ENCODE measurements at places on chromosomes 3 and 15.

DNA sequence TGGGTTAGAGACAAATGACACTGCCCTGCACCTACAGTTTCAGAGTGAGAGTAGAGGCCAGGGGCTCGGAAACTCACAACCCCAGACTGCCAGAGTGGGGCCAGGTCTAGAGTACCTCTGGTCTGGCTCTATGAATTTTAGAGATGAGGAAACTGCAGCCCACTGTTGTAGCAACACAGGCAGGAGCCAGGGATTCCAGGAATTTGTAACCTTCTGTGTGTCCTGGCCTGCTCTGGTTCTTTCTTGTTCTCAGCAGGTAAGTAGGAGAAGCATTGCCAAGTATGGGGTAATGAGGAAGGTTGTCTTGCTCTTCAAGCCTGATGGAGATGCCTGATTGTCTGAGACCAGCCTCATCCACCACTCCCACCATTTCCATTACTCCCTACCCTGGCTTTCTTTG is 221.8 kb downstream of the UACA start:
- no peak for DNase-seq

GRCh38 chr3:120418866-120419490 is 31.8 kb downstream of the FSTL1 start:
- peak; percentile 20 for DNase-seq

GRCh38 chr3:107377151-107377550 is at the start of gene CCDC54:
CCDC54 (plus strand) TSS chr3:107377439; CDS start chr3:107377588, 149 bp downstream.
- DNase-seq, result no peak

DNA sequence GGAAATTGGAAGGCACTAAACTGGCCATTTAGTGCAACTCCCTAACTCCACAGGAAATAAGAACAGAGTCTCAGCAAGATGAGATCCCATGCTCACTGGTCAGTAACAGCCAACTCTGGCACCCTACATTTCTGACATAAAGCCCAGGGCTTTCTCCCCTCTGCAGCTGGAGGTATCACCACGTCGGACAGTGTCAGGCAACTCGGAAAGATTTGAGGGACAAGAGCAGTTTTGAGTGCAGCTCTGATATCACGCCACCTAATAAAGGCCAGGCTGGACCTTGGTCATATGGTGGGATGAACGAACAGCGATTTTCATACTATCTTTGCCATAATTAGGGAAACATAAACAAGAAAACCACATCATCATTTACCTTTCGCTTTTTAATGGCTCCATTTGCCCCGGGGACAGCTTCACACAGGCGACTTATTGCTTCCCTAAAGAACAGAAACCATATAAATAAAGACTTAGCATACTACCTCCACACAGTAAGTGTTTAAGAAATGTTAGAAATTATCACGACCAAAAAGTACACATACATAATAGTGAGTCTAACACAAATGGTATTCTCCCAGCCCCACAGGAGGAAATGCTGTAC is 12.5 kb downstream of the EID1 start:
- no peak for DNase-seq

GRCh38 chr3:14096742-14097141 is 27.9 kb downstream of the CHCHD4 start:
- DNase-seq, result no peak
